RKO (cell line): ENCODE measurements at places on chromosomes 11 and 22.
A peak's percentile ranks its signal among the peaks of the same experiment; 100 is the strongest.

GRCh38 chr11:116059919-116060318 is 555.7 kb upstream of the CADM1 start:
- no peak for DNase-seq

GRCh38 chr11:99069856-99070444 is 49.2 kb downstream of the CNTN5 start:
- peak; percentile 0 for DNase-seq

DNA sequence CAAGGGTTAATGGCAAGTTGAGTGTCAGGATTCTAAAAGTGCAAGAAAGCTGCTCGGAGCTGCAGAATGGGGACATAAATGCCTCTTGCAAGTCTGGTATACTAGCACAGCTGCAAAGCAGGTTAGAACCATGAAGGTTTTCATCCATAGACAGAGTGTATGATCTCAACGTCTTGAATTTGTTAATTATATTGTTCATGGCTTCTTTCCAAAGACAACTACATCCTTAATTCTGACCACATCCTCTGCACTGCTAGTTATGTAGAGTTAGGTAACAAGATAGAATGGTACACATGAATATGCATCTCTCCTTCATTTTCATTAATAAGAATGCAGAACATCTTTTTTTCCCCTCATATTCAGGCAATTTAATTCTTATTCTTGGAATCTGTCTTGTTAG is 34.2 kb downstream of the EXPH5 start:
- DNase-seq: no peak

DNA sequence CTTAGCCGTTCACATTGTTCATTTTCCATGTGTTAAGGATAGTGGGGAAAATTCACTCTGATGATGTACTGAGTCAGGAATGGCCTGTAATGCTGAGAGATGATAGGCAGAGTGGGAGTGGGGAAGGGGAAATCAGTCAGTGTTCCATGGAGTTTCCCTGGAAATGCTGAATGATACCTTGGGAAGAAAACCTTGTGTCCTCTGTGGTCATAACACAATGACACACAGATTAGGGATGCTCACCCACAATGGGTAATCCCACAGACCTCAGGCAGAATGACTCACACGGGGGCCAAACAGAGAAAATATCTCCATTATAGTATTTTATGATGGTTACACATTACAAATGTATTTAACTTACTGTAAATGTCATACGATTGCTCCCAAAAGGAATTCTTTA is 118.0 kb downstream of the SNX19 start:
- DNase-seq: peak; percentile 17

- DNase-seq: no peak
Measured at GRCh38 chr22:49235463-49236300, 592.0 kb downstream of the BRD1 start.
